DMS 273 treated with DMSO at 0.1 percent for 48 hours (cell line): ENCODE measurements at places on chromosomes 6 and 20.
A peak's percentile ranks its signal among the peaks of the same experiment; 100 is the strongest.

DNA sequence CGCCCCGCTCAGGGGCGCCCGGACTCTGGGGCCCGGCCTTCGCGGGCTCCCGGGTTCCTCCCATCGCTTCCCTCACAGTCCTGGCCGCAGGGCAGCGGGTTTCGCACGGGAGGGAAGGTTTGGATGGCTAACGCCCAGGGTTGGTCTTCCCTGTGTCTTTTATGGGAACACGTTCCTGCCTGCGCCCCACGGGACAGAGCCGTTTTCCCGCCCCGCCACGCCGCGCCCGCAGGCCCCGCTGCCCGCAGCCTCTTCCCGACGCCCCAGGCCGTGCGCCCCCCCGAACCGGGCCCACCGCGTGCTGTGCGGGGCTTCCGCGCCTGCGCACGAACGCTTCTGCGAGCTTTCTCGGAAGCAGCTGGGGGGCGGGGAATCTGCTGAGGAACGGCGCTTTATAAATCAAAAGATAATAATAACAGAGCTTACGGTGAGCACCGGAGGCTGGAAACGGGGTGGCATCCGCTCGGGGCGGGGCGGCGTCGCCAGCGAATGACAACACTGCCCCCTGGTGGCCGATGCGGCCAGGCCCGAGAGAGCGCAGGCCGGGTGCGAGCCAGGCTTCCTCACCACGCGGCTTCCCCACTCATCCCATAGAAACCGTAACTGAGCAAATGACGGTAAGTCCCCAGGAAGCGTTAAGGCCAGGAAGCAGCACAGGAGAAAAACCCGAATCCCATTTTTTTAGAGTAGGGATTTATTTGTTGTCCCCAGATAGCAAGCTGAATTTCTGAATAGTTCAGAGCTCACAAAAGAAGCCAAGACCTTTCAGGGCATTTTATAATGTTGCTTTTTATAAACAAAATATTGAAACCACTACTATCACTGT is 116.4 kb downstream of the MYLK4 start:
- DNase-seq: peak; percentile 70

DNA sequence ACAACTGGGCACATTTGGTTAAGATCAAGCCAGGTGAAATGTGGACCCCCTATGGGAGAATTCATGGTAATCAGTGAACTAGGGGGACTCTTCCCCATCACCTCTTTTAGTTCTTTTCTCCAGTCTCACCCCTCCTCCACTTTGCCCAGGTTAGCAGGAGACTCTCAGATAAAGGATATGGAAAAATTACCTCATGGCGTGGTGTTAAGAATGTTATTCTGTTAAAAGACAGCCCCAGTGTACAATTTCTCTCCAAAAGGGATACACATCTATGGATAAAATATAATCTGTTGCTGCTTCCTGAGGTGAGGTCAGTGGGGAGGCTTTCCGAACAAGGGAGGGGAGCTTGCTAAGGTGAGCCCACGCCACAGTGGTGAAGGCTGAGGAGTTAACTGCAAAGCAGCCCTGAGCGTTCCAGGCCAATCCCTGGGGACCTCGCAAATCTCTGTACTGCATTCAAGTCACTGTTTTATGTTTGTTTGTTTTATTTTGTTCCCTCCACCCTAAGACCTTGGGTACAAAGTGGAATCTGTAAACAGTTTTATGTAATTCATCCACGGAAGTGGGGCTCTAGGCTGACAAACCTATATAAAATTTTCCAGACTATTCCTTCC is 52.0 kb downstream of the ADGRF1 start:
- DNase-seq: no peak

- no peak for DNase-seq
These were observed 291.6 kb upstream of the ECI2 start for GRCh38 chr6:4426968-4427367.

DNA sequence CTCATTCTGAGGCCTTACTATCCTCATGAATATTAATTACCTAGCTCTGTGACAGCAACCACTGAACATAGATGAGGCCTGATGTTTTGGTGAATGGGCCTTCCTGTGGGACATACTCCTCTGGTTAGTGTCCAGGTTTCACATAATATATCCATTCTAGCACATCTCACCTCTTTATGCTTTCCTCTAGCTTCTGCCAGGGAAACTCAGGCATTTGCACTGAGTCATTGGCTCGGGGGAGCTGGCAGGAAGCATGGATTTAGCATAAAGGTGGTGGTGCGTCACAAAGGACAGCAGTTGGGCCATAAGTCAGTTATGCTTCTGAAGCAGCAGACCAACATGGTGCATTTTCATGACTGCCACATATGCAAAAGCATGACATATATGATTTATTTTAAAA is 37.5 kb upstream of the TMEM170B start:
- DNase-seq: no peak

DNA sequence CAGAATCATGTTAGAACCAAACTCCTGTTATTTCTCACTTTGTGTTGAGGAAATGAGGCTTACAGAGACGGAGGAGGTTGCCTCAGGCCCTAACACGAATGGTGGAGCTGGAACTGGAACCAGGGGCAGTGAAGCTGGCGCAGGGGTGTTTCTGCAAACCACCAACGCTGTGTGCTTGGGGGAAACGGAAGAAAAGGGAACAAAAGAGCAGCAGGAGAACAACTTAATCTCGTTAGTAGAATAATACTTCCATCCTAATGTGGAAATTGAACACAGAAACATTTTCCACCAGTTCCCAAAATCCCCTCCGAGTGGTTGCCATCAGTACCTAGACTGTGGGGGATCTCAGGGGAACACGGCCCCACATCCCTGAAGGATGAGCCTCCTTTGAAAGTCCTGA is 103.4 kb upstream of the FRMD1 start:
- DNase-seq: no peak
